ENCODE measurements at places on chromosomes 5 and 9.
A peak's percentile ranks its signal among the peaks of the same experiment; 100 is the strongest.

DNA sequence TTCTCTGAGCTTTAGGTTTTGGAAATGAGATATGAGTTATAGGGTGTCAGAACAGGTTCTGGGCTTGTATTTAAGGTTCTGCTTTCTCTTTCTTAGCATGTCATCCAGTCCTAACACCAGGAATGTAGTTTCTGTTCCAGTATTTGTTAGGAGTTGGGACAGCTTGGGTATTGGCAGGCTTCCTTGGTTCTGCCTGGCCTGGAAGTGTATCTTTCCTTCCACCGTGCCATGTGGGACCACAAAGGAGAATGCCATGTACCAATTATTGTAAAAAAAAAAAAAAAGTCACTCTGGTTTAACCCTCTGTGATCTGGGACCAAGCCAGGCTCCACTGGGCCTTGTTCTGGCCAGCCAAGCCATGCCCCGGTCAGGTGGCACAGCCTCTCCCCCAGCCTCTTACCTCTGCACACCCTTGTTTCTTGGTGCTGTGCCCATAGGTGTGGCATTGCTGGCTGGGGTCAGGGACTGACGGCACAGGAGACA, 47.8 kb downstream of the ARHGAP26 start:
- peak; percentile 84 for DNase-seq

DNA sequence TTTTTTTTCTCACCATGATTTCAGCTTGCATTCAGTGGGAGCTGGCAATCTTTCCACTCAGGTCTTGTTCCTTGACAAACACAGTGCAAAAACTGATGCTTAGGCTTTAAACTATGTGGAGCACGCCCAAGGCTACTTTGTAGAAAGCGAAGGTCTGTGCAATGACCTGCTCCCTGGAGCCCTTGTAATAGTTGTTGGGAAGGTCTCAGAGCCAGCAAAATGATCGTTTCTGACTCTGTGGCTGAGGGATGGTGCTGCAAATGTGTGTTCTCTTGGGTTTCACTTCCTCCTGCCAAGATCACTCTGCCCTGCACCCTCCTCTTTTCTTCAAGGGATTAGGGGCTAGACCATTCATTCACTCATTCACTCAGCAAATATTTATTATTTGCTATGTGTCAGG, 249.7 kb upstream of the MAP3K1 start:
- no peak for DNase-seq

DNA sequence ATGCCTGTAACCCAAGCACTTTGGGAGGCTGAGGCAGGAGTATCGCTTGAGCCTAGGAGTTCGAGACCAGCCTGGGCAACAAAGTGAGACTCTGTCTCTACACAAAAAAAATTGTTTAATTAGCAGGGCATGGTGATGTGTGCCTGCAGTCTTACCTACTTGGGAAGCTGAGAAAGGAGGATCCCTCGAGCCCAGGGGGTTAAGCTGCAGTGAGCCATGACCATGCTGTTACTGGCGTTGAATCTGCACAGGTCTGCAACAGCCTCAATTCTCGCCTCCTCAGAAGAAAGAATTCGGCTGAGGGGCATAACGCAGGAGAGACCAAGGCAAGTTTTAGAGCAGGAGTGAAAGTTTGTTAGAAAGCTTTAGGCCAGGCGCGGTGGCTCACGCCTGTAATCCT, 18.0 kb downstream of the CCT5 start:
- DNase-seq, result no peak

DNA sequence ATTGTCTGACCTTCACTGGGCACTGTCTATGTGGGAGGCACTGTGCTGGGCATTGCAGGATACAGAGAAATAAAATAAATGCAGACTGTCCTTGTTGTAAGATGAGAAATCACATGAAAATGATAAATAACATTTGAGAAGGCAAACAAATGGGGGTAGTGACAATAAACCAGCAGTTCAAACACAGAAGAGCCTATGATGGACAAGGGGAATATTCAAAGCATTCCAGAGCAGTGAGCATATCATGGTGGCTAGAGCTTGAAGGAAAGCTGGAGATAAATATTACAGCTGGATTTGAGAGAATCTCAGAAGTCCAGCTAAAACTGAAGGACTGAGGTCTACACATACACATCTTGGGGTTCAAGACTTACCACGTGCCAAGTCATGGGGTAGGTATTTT, 209.9 kb downstream of the ASTN2 start:
- DNase-seq, result no peak

GRCh38 chr5:54837981-54838380, 147.4 kb downstream of the ESM1 start:
- no peak for DNase-seq

- peak; percentile 50 for DNase-seq
These were observed 554 bp downstream of the SDHA start for GRCh38 chr5:218457-219291.

GRCh38 chr5:73274881-73275663, 102.1 kb downstream of the TMEM174 start:
- DNase-seq, result no peak

- DNase-seq, result no peak
These were observed 340.0 kb upstream of the PIK3R1 start for GRCh38 chr5:67875601-67876000.

GRCh38 chr9:113219186-113219936, 1.7 kb downstream of the FKBP15 start:
- DNase-seq, result no peak

DNA sequence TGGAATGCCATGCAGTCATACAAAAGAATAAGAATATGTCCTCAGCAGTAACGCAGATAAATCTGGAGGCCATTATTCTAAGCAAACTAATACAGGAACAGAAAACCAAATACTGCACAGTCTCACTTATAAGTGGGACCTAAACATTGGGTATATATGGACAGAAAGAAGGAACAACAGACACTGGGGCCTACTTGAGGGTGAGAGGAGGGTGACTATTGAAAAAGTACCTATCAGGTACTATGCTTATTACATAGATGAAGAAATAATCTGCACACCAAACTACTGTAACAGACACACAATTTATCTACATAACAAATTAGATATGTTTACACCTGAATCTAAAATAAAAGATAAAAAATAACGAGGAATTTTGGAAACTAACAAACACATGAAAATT, 38.8 kb downstream of the MEIKIN start:
- DNase-seq, result no peak

DNA sequence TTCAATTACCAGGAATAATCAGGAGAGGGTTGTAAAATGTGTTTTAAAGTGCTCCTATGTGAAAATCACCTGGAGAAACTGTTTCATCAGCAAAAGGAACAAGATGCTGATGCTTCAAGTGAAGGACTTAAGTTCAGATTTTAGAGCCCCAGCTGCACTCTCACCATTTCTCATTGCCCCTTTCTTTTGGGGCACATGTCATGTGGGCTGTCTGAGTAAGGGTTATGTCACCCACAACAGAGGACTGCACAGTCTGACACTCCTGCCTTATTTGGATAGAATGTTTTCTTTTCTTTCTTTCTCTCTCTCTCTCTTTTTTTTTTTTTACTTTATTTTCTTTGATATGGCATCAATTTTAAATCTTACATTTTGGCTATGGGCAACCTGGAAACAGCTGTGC, 204.1 kb upstream of the EFNA5 start:
- DNase-seq, result no peak

- DNase-seq, result no peak
These were observed 177.8 kb downstream of the NSG2 start for GRCh38 chr5:174223355-174223754.

DNA sequence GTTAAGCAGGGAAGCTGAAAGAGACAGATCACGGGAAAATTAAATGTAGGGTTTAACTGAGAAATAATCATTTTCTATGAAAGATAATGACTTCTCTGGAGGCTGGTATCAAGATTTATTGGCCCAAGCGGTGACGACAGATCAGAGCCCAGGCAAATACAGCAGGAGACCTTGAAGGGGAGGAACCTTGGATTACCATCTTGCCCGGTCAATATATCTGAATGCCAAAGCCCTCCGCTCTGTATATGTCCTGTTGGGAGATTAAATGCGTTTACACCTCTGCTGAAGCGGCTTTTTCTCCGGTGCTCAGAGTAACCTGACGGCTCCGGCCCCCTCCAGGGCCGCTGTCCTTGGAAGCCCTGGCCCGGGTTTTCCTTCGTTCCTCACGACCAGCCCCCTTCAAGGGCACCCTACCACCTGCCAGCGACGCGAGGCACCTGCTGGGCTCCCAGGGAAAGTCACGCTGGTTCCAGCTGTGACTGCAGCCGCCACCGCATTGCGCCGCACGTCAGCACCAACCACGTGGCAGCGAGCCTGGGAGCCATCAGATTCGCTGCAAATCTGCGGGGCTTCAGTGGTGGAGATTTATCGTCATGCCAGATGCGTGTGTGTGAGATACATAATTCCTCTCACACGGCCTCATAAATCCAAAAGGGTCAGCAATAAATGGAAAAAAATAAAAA, 4.4 kb upstream of the QSOX2 start:
- DNase-seq, result no peak

GRCh38 chr9:79709743-79710674, 138.2 kb downstream of the TLE4 start:
- DNase-seq, result no peak

DNA sequence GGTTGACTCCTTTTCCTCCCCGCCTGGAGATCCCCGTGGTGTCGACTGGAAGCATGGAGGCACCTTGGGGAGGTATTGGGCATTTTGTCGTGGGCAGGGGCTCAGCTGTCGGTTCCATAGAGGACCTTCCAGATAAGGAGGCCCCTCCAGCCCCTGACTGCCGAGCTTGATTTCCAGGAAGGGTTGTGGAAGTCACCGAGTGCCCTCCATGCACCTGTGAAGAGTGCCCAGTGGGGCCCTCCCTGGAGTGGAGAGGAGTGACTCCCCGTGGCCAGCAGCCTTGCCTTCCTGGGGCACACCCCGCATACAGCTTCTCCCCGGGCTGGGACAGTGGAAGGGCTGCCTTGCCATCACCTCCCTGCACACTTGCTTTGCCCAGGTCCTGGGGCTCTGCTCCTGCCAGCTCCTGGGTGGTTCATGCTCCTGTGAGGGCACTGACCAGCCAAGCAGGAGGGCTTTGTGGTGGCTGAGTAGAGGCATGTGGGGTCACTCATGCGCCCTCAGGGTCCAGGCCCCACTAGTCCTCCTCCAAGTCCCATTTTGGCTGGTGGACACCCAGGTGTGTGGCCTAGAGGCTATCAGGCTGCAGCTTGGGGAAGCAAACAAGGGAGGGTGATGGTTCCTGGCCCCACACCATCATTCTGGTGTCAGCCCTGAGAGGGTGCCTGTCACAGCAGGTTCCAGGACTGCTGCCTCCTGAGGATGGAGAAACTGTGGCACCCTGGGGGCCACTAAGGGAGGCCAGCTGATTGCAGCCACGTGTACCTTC, 133.0 kb downstream of the WNK2 start:
- no peak for DNase-seq

DNA sequence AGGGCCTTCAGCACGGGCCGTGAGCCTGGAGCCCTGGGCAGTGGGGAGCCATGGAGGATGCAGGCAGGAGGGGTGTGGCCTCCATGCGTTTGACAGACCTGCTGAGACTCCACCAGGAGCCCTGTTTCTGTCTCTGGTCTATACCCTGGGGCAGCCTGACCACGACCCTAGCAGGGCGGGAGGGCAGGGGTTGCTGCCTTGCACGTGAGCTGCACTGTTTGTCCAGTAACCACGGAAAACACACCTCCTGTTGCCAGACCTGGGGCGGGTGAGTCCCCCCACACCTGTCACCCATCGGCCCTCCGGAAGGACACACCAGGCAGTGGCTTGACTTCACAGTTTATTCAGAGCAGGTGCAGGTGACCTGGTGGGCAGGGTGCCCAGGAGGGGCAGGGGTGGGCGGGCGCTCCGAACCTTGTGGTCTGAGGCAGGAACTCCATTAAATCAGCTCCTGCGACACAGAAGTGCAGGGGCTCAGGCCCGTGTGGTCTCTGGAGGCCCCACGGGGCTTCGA, 3.9 kb downstream of the LCN8 start:
- no peak for DNase-seq

DNA sequence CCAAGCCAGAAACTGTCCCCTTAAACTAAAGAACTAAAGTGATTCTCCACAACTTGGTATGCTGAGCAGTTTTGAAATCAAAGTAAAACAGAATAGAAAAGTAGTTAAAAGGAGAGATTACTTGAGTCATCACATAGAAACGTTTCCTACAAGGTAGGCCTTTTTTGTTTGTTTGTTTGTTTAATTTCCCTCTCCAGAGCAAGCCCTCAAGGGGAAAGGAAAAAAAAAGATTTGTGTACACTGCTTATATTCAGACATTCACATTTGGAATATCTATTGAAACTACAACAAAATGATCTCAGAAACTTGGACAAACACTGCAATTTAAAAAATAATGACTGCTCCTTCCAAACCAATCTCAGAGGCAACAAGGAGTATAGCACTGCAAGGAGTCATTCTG, 304.7 kb upstream of the NREP start:
- DNase-seq, result no peak

DNA sequence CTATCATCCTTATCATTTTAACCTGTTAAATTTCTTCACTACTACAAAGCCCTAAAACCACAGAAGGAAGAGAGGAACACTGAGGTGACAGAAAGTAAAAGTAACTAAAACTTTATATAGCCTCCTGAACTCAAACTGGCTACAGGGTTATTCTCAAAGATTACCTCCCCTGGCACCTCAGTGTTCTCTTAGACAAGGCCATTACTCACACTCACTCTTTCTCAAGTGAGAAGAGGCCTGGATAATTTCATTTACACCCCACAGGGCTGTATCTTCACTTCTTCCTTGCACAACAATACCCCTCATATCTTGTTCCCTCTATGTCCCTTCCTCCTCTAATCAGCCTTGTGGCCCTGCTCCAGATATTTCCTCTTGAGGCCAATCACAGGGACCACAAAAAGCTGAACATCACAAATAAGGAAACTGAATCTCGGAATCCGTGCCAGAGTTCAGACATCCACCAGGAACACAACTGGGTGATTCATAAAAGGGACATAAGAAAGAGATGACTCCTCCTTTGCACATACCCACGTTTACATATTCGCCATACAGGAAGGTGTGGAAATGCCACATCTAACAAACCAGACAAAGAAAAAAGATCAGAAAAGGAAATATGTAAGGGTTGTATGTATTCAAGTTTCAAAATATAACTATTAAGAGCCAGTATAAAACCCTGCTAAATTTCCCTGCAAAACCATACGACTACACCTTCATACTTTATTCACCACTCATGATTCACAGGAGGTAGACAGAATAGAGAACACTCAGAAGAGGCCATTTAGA, 1.7 kb upstream of the KLHL3 start:
- peak; percentile 63 for DNase-seq

GRCh38 chr5:80654054-80654390, 430 bp upstream of the MSH3 start:
- DNase-seq, result peak; percentile 71

DNA sequence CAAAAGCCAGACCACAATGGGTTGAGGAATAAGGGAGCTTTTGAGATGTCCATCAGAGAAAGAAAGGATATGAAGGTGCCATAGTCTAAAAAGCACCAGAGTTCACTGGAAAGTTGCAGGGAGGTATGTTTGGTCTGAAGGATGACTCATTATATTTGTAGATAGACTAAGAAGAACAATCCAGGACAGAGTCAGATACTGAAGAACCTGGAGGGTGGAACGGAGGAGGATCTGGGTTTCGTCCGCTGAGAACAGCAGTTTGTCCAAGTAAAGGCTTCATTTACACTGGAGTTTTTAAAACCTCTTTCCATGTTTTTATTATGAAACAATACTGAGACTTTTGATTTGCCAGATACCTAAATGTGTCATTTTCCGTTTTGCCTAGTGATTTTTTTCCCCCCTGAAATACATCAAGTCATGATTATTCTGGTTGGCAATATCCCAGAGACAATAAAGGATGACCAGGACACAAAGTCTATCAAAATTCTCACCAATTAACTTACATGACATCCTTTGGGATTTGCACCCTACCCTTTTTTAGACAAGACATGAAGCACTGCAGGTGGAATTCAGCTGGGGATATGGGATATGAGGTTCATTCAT, 219.9 kb downstream of the MLLT3 start:
- no peak for DNase-seq

- DNase-seq, result no peak
These were observed 182.7 kb downstream of the ERCC6L2 start for GRCh38 chr9:96058218-96058617.
